A172 (cell line): ENCODE measurements at places on chromosomes 1 and 21.

GRCh38 chr1:7407544-7407895, 363.6 kb upstream of the VAMP3 start:
- no peak for DNase-seq

DNA sequence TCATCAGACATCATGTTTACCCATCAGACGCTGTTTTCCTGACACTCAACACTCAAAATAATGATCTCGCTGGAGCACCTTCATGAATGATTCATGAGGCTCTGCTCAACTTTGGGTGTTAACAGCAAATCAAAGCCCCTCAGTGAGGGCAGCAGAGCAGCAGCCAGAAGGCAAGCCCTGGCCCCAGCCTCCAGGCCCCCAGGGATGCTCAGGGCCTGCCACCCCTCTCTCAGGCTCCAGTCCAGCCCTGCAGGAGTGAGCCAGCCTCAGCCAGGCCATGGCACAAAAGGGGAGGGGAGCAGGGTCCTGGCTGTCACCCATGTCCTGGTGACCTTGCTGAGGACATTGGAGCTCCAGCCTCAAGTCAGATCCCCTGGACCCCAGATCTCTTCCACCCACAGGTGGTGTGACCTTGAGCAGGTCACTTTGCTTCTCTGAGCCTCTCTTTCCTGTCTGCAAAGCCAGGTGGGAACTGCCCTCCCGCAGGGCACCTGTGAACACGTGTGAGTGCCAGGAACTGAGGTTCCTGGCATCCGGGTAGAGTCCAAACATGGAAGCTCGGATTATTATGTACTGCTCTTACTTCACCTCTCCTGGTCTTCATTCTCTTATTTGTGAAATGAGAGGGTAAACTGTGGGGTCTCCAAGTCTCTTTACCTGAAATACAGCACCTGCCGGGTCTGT, 161.6 kb upstream of the VAMP3 start:
- no peak for DNase-seq

DNA sequence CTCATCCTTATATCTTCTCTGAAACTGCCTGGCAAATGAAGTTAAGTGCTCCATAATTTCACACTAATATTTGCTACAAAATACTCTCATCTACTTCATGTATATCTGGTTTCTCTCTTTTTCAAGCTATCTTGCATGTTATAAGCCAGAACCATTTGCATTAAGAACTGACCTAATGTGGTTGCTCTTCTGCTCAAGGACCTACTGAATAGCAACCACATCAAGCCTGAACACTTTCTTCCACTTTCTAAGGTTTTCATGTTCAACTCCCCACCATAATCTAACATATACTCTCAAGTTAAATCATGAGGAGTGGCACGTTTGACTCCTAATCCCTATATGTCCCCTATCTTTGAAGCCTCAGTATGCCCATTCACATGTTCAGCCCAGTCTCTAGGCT, 27.2 kb downstream of the RGS1 start:
- DNase-seq: no peak

DNA sequence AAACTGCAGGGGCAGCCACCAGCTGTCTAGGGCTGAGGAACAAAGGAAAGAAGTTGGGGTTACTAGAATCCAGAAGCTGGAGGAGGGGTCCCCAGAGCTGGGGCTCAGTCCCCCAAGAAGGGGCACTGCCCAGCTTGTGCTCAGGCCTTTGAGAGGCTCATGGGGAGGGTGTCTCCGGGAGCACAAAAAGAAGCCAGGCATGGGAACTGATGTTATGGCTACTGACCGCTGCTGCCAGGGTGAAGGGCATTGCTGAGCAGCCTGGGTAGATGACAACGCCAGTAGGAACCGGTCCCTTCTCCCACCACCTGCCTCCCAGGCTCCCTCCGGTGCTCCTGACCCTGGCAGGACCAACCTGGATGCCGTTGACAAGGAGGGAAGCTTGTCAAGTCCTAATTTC, 762.5 kb upstream of the TPTE start:
- no peak for DNase-seq

- no peak for DNase-seq
These were observed 45.0 kb downstream of the APP start for GRCh38 chr21:26125433-26126167.

- no peak for DNase-seq
These were observed 30.5 kb downstream of the KCNC4 start for GRCh38 chr1:110240476-110241210.

DNA sequence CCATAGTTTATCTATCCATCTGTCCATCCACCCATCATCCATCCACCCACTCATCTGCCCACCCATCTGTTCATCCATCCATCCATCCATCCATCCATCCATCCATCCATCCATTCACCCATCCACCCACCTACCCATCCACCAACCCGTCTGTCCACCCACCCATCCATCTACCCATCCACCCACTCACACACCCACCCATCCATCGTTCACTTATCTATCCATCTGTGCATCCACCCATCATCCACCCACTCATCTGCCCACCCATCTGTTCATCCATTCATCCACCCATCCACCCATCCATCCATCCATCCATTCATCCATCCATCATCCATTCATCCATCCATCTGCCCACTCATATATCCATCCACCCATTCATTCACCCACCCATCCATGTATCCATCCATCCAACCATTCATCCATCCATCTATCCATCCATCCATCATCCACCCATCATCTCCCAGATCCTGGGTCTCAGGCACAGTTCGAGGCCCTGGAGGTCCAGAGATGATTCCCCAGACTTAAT, 88.2 kb upstream of the WNT4 start:
- no peak for DNase-seq

GRCh38 chr1:54011316-54012007, 6.5 kb downstream of the LDLRAD1 start:
- DNase-seq: no peak

DNA sequence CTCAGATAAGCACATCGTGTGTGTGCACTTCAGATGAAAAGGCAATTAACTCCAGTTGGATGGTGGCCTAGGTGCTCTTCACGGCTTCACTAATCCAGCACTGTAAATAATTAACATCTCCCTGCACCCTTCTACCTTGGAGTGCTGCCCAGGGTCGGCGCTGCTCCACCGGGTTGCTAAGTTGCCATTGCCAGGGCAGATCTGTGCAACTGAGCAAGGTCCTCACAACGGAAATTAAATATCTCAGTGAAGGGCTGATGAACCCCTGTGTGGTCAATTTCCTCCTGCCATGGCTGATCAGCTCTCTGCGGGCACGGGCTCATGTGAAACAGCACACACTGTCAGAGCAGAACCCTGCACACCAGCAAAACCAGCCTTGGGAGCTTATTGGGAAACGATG, 63.2 kb downstream of the SYDE2 start:
- no peak for DNase-seq

DNA sequence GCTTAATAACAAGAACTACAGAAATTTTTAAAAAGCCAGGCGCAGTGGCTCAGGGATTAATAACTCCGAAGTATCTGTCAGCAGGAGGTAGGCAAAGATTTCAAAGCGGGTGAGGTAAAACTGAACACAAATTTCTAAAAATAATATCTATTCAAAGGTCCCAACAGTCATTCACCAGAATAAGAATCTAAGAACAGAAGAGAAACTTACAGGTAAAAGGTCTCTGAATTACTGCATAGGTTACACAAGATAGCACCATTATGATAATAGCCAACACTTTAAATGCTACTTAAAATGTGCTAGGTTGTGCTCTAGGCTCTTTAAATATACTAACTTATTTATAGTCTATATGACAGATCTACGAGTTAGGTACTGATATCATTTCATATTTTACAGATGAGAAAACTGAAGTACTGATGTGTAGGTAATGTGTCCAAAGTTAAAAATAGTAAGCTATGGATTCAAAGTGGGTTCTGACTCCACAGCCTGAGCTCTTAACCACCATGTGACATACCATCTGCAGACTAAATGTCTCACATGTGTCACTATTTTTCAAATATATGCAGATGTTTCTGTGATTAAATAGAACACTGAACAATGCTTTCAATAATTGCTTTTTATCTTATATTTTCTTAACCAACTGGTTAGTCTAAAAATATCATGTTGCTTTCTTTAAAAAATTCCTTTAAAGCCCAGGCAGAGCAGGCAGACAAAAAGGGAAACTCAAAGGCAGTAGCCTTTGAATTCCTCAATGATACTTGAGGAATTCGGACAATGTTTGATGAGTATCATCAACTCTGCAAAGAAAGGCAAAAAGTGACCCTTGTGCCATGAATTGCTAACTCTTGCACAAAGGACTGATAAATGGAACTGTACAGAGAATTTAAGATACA, 80.5 kb upstream of the TTC39A start:
- DNase-seq: no peak

- DNase-seq: peak; percentile 91
These were observed 71.5 kb downstream of the HHAT start for GRCh38 chr1:210400043-210400840.

GRCh38 chr1:33173091-33173490, 8.8 kb downstream of the TRIM62 start:
- DNase-seq: no peak

DNA sequence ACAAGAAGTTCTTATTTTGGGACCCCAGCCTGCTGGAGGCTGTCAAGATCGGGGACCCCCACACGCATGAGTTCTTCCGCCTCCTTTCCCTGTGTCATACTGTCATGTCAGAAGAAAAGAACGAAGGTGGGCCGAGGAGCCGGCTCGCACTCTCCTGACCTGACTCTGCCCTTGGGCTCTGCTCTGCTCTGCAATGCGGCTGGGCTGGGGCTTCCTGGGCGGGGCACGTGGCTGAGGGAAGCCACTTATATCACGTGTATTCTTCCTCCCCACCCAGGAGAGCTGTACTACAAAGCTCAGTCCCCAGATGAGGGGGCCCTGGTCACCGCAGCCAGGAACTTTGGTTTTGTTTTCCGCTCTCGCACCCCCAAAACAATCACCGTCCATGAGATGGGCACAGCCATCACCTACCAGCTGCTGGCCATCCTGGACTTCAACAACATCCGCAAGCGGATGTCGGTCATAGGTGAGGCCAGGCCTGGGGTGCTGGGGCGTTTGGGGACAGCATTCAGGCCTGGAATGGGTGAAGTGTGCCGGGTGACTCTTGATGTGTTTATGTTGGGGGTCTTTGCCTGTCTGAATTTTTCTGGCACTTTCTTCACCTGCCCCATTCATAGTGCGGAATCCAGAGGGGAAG, 17.6 kb downstream of the ATP8B2 start:
- no peak for DNase-seq

- DNase-seq: no peak
These were observed 206.4 kb downstream of the RHOU start for GRCh38 chr1:228941666-228942065.

DNA sequence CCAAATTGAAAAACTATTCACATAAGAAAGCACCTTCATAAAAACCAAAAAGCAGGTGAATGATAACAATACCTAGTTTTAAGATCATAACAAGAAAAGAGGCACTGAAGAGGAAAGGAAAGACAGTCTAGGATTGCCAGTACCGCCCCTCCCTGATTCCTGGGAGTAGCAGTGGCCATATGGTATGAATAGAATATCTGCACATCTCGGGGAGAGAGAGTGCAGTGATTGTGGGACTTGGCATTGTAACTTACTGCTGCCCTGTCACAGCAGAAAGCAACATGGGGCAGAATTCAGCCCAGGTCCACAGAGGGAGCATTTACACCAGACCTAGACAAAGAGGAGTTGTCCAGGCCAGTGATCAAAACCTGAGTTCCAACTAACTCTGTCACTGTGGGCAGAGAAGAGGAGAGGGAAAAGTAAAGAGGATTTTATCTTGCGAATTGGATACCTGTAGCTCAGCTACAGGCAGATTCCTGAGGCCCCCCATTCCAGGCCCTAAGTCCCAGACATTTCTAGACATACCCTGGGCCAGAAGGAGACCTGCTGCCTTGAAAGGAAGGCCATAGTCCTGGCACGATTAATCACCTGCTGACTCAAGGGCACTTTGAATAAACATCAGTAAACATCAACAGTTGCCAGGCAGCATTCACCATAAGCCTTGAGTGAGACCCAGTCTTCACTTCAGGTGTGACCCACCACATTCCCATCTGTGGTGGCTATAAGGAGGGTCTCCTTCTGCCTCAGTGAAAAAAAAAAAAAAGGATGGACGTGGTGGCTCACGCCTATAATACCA, 397.5 kb downstream of the TGFB2 start:
- no peak for DNase-seq

DNA sequence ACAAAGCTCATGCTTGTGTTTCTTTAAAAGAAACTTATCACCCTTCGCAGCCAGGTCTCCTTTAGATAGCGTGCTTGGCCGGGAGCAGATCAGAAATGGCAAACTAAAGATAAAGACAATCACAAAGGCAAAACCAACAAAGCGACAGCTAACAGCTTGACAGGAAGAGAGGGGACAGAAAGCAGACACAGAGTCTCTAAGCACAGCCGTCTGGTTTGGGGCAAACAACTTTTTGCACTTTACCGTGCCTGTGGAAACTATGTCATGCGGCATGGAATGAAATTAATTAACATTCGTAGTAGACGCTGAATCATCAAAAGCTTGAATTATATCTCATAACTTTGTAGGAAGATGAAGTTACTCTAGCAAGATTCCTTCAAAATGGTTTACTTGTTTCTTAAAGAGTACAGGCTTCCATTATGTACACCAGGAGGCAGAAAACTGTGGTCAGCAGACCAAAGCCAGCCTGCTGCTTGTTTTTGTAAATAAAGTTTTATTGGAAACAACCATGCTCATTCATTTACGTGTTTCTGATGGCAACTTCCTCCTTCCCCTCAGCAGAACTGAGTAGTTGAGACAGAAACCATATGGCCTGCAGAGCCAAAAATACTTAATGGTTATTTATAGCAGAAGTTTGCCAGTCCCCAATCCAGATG, 183.2 kb downstream of the KIF26B start:
- no peak for DNase-seq

DNA sequence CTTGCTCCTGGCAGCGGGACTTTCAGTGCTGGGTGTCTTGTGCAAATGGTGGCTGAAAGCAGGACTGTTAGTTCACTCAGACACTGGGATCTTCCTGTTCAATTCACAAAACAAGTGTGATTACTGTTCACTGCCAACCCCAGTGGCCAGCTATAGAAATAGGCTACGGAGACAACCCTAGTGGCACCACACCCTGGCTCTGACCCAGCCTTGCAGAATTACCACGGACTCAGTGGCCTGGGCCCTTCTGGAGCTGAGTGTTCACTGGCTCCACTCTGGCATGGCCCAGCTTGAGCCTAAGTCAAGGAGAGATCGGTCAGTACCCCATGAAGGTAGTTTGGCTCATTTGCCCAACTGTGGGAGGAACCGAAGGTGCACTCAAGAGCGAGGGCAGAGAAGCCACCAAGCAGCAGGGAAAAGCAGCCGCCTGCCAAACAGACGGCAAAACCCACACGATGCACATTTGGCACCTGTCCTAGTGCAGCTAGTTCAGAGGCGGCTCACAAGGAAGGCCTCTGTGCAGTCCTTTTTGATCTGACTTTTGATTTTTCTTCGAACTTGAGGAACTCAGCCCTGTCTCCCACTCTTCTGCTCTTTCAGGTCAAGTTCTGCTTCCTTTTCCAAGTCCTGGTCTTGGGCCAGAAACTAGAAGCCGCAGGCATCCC, 5.9 kb downstream of the KIAA2013 start:
- DNase-seq: no peak

- no peak for DNase-seq
These were observed 3.4 kb downstream of the PIAS3 start for GRCh38 chr1:145855426-145855948.
